SK-MEL-5 (cell line): ENCODE measurements at places on chromosomes 12 and 14.

- peak; percentile 79 for DNase-seq
These were observed 169.6 kb downstream of the C12orf42 start for GRCh38 chr12:103326190-103326589.

DNA sequence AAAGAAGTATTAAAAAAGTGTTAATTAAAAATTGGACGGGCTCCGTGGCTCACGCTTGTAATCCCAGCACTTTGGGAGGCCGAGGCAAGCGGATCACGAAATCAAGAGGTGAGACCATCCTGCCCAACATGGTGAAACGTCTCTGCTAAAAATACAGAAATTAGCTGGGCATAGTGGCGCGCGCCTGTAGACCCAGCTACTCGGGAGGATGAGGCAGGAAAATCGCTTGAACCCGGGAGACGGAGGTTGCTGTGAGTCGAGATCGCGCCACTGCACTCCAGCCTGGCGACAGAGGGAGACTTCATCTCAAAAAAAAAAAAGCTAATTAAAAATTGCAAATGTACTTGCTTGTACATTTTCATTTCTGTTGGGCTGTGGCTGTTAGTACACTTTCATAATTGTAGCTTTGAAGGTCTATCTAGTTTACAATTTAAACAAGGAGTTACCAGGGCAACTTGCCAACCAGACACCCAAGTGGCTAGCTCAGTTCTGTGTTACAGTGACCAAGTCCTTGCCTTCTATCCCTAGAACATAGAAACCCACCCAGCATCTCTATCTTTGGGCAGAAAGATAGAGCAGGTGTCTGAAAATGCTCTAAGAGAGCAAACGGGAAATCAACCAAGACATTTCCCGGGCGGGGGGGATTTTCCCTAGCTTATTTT, 1.2 kb downstream of the COA8 start:
- no peak for DNase-seq

DNA sequence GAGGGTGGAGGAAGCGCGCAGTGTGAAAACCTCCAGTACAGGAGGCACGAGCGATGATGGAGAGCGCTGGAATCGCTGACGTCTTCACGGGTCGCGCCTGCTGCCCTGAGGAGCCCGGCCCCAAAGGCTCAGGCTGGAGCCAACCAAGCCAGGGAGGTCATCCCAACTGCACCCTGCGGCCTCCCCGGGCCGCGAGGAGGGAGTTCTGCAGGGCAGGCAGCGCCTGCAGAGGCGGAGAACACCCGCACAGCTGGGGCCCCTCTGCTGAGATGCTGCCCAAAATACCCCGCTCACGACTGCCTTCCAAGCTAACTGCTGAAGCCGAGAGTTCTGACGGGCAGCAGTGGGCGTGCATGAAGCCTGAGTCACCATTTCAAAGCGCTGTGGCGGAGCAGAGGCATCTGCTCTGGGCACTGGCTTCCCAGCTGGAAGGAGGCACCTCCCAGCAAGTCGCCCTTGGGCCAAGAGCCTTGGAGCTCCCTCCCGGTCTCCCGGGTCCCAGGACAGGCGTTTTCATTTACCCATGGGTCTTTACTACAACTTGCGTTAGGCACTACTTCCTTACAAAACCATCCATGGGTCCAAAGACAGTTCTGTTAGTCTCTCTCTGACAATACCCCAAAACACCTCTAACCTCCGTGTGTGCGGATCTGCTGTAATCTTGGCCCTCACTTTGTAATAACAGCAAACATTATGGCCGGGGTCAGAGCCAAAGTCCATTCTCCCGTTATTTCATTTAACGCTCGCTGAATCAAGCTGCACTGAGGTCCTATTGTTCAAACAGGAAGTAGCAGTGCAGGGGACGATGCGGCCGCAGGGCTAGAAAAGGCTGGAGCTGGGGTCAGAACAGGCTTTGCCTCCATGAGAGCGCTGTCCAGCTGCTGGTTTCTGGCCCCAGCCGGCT, 60.1 kb upstream of the RIMBP2 start:
- DNase-seq, result peak; percentile 88

- DNase-seq, result no peak
These were observed 213.4 kb upstream of the NUDT4 start for GRCh38 chr12:93164103-93164880.

DNA sequence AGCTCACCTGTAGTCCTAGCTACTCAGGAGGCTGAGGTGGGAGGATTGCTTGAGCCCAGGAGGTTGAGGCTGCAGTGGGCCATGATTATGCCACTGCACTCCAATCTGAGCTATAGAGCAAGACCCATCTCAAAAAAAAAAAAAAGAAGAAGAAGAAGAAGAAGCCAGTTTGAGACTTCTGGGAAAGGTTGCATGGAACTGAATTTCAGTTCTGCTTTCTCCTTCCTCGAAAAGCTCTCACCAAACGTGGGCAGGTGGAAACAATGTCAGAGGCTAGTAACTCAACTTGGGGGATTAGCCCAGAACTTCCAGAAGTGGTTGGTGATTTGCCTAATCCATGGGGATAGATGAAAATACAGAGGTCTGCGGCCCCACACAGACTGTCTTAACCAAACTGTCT, 18.7 kb downstream of the FLVCR2 start:
- no peak for DNase-seq

GRCh38 chr14:100416921-100417860, 94.1 kb downstream of the SLC25A47 start:
- peak; percentile 93 for DNase-seq

GRCh38 chr12:76144245-76144549, 59.7 kb upstream of the NAP1L1 start:
- peak; percentile 17 for DNase-seq
